ENCODE measurements at places on chromosomes 6 and 20. TPM values are rescaled to one million over a fixed set of nuclear protein-coding genes. Genes with fewer than 3 reads are reported as not detected.
A peak's percentile ranks its signal among the peaks of the same experiment; 100 is the strongest.

DNA sequence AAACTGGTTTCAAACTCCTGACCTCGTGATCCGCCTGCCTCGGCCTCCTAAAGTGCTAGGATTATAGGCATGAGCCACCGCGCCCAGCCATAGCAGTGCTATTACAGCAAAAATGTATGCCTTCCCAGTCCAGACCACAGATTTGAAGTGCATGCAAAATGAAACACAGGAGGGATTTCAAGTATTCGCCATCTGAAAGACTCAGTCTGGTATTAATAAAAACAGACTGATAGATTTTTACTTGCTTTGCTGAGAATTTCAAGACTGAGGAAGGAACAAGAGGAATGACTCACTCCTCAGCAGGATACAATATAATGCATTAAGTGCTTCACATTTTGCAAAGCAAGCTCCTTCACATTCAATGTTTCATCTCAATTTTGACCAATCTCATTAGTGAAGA lies 134.9 kb downstream of the TMEM200A start:
- no peak for DNase-seq

GRCh38 chr20:41167118-41167470 lies 29.8 kb downstream of the PLCG1 start:
- no peak for DNase-seq

GRCh38 chr6:18118330-18118729 lies 4.1 kb downstream of the NHLRC1 start:
- DNase-seq, result no peak

GRCh38 chr6:137111296-137112066 lies 62.0 kb downstream of the IL22RA2 start:
- DNase-seq, result no peak

DNA sequence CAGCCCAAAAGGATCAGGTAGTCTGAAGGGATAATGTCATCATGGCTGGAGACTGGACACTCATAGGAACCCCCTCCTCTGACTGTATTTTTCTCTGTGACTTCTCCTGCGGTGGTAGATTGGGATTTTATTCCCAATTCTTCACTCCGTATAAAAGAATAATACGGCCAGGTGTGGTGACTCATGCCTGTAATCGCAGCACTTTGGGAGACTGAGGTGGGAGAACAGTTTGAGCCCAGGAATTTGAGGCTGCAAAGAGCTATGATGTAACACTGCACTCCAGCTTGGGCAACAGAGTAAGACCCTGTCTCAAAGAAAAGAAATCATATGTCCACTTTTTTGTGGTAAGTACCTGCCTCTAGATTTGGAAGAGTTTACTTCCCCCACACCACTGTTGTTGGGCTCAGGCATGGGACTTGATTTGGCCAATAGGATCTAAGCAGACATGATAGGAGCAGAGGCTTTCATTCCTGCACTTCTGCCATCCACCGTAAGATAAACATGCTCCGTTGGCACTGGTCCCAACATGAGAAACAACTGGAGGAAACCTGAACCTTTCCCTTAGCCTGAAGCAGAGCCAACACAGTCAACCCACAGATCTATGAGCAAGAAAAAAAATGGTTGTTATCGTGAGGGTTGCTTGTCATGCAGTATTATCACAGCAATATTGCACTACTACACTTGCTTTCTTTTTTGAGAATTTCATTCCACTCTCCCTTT lies 82.0 kb downstream of the JPH2 start:
- peak; percentile 95 for DNase-seq

- DNase-seq, result no peak
These were observed 30.6 kb upstream of the PIM1 start for GRCh38 chr6:37139230-37139962.

- peak; percentile 81 for DNase-seq
These were observed 10.5 kb upstream of the KIAA1755 start for GRCh38 chr20:38270869-38271605.

The PBOV1 gene
- not detected for total RNA-seq

The NOX3 gene
- total RNA-seq, result not detected

The PRSS16 gene
- total RNA-seq, result not detected

All from myocyte (in vitro differentiated cells).